ENCODE measurements at places on chromosomes 12 and 14.

DNA sequence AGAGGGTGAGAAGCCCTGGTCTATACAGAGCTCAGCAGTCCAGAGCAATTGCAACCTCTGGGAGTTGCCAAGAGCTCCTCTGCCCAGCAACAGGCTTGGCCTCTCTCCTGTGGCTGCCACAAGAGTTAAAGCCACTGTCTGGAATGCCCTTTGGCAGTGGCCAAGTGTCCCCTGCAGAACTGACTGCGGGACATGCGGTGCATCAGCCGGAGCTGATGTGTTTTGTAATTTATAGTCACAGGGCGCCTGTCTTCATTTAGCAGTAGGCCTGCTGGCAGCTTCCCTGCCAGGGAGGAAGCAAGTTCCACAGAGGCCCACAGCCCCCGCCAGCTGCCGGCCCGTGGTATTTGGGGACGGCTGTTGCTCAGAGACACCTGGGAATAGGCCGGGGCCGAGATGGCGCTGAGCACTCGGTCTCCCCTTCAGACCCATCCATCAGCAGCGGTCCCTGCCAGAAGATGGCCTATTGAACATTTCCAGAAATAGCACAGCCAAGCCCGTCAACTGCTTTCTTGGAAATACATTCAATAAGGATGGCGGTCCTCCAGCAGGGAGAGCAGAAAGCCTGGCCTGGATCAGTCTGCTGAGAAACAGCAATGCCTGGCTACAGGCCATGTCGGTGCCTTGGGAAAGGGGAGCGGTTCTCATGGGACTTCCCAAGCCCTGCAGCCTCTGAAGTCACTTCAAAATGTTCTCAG lies 217.4 kb downstream of the CRADD start:
- no peak for DNase-seq

DNA sequence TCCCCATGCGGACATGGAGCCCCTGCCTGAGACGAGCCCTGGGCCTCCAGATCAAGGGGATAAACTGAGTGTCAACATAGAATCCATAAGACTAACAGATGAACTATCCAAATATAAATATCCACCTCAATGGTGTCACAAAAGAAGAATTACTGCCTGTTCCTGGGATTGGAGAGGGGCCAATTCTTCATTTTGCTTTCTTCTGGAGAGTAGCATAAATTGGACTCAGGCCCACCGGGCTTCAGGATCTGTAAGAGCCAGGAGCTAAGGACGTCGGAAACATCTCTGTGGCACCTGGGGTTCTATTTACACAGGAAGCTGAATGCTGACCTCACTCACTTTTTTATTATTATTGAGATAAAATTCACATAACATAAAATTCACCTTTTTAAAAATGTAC lies 408.2 kb upstream of the CCDC196 start:
- no peak for DNase-seq

- DNase-seq, result no peak
These were observed 35.0 kb downstream of the PIK3C2G start for GRCh38 chr12:18296201-18296908.

DNA sequence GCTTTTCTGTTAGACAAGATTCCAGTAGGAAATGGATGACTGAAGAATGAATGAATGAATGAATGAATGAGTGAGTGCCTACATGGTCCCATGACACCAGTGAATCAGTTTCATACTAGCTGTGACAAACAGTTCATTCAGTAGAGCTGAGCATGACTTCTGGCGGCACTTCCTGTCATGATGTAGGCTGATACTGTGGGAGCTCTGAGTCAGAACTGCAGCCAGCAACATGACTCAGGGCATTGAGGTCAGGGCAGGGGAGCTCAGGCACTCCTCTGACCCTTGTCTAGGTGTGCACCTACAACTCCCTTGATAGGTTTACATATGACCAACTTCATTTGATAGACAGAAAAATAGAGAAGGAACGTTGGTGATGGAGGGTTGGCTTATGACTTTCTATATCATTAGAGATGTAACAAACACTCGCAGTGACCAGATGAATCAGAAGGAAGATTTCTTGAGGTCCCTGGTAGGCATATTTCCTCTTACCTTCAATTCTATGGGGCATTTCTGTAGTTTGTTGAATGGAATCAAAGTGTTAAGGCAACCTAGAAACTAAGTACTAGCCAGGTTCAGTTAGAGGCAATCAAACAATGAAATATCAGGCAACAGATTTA lies 139.3 kb upstream of the ARHGAP5 start:
- no peak for DNase-seq

DNA sequence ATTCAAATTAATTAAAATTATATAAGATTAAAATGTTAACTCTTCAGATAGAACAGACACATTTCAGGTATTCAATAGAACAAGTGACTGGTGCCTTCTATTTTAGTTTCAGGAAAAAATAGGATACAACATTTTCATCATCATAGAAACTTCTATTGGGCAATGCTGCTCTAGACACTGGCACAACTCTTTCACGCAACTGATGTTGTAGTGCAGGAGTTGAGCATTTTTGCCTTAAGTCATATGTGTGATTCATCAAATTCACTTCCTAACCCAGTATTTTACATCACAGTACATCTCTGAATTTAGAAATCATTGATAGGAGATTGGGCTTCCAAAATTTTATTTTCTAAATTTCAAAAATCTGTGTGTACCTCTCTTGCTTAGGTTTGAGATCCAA lies 215.4 kb upstream of the DIO2 start:
- no peak for DNase-seq

DNA sequence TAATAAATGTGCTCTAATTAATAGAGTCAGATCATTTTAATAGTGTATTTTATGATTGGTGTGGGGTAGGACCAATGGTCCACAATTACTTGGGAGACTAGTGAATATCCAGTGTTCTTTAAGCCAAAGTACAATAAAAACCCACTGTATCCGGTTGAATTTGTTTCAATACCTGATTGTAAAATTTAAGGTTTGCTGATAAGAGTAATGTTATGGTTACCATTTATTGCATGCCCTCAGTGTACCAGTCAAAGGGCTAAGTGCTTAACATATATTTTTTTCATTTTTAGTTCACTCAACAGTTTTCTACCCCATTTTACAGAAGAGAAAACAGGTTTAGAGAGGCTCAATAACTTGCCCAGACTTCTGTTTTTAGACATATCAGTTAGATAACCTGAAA lies 97.9 kb upstream of the ATF1 start:
- DNase-seq, result no peak

DNA sequence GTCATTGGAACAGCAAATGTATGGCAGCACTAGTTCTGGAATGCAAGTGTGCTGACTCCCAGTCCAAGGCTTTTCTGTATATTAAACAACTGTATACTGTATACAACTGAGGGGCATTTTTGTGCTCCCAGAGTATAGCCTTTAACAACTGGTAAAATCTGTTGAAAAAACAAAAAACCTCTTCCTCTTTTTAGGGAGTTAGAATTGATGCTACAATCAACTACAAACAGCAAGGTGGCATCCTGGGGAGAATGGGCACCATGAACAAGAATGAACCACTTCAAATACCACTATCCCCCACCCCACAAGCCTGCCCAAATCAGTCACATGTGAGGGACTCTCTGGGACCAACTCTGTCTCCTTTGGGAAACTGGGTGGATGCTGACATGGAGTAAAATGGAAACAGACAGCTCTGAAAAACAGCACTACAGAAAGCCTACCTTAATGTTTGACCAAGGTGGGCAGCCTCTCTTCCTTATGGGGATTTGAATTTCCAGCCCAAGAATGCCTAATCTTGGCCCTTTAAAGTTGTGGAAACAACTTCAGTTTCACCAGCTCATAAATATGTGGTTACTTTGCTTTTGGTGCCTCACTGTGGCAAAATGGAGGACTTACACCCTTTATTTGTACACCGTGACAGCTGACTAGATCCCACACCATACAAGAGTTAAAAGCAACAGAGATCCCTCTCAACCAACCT lies 7.5 kb downstream of the VTI1B start:
- DNase-seq, result no peak

DNA sequence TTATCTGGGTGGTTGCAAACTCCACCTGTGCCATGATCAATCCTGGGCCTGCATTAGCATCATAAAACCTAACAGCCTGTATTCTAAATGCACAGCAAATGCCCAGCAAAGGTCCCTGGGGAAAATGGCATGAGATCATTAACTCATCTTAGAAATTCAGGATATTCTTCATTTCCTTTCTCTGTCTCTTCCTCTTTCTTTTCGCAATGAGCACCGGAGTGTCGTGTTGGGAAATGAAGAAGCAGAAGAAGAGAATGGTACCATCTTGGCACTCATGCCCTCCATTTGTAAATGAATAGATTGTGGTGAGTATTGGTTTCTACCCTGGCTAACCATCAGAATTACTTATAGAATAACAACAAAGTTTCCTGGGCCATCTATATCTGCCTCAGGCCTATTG lies 193.6 kb downstream of the GALC start:
- DNase-seq, result no peak

DNA sequence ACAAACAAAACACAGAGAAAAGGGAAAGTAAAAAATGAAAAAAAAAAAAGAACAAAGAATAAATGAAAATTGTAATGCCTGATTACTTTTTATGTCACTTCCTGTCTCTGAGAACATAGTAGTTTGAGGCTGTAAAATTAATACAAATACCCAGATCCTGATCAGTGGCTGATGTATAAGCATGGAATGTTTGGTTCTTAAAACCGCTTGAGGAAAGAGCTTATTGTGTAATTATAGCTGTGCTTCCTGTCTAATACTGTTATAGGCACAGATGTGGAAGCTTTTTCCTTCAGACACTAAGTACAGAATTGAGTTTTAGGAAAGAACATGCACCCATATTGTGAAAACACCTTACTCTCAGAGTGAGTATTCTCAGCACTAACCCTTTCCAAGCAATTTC lies 86.9 kb downstream of the AVPR1A start:
- DNase-seq, result no peak

- no peak for DNase-seq
These were observed 520 bp upstream of the MON2 start for GRCh38 chr12:62466018-62466593.

- no peak for DNase-seq
These were observed 1278.4 kb upstream of the FLRT2 start for GRCh38 chr14:84251411-84252115.

GRCh38 chr12:14367040-14367661 lies 1.7 kb downstream of the ATF7IP start:
- no peak for DNase-seq

DNA sequence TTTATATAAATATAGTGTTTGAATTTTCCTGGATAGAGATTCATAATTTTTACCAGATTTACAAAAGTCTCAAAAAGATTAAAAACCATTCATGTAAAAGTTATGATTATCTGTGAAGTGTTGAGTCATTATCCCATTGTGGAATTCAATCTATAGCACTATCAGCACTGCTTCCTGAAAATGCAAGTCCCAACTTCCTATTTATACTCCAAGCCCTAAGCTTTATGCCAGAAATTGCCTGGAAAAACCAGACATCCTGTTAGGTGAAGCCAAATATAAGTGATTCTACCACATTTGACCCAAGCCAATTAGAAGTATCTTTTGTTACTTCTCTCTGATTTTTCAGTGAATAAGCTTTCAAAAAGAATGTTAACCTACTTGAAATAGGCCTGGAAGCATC lies 129.1 kb downstream of the GPR135 start:
- no peak for DNase-seq

- no peak for DNase-seq
These were observed 65.1 kb upstream of the CPM start for GRCh38 chr12:68998041-68998440.

GRCh38 chr14:95685978-95686922 lies at the start of gene TCL1B:
TSS of gene TCL1B (plus strand) at chr14:95686426. CDS start at chr14:95686468, 42 bp downstream.
- DNase-seq, result no peak

DNA sequence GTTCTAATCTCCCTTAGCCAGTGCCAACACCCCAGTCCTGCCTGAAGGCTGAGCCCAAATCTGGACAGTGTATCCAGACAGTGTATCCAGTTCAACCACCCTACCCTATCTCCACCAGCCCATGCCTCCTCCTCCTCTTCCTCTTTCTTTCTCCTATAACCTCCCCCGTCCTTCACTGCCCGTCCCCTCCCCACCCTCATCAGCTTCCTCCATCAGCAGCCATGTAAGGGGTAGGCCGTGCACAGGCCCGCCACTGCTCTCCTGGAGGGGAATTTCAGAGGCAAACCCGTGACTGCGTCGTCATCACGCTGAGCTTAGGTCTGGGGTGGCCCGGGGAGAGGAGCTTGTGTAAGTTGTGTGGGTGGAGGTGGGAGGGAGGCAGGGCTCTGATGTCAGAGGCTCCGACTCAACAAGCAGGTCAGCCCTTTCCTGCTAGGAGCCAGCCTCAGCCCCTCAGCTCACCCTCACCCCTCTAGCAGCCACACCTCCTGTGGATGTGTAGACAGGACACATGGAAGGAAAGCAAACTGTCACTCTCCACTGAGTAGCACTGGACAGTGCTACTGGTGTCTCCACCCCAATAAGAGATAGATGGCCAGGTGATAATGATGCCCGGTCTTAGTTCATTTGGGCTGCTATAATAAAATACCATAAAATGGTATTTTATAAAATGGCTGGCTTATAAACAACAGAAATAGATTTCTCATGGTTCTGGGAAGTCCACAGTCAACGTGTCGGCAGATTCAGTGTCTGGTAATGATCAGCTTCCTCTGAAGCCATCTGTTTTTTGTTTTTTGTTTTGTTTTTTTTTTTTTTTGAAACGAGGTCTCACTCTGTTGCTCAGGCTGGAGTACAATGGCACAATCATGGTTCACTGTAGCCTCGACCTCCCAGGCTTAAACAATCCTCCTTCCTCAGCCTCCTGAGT lies 50.5 kb downstream of the IRF2BPL start:
- DNase-seq, result peak; percentile 76

GRCh38 chr12:13911756-13912554 lies 69.4 kb downstream of the GRIN2B start:
- no peak for DNase-seq

DNA sequence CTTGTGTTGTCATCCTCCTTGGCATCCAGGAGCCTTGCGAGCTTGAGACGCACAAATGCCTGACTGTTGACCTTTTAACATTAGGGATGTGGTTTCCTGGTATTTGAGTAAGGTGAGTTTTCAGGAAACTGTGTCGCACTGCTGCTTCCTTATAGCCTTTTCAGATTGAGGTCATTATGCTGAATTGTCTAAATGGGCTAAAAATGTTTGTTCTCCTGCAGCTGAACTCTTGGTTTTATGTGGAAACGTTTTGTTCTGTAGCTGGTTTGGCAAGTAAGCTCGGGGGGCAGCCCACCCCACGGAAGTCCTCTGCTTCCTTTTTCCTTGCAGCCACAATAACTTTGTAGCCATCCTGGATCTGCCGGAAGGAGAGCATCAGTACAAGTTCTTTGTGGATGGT lies 5.7 kb downstream of the PRKAB1 start:
- DNase-seq, result no peak

DNA sequence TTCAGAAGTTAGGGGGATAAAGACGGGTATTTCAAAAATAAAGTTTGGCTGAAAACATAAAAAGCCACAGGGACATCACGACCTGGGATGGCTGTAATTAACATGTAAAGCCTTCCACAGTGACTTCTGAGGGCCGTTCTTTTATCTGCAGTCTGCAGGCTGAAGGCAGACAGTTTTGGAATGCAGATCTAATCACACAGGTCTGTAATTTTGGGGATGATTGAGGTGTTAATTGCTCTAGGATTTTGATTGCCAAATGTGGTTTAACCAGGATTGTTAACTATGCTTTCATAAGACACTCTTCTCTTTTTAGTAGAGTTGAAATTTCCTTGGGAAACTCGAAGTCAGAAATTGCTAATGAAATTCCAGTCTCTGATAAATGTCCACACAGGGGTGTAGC lies 355.5 kb downstream of the ATP23 start:
- DNase-seq, result no peak

Measured in central memory CD8-positive, alpha-beta T cell (primary cell).